ENCODE measurements at places on chromosomes 6 and 20.

DNA sequence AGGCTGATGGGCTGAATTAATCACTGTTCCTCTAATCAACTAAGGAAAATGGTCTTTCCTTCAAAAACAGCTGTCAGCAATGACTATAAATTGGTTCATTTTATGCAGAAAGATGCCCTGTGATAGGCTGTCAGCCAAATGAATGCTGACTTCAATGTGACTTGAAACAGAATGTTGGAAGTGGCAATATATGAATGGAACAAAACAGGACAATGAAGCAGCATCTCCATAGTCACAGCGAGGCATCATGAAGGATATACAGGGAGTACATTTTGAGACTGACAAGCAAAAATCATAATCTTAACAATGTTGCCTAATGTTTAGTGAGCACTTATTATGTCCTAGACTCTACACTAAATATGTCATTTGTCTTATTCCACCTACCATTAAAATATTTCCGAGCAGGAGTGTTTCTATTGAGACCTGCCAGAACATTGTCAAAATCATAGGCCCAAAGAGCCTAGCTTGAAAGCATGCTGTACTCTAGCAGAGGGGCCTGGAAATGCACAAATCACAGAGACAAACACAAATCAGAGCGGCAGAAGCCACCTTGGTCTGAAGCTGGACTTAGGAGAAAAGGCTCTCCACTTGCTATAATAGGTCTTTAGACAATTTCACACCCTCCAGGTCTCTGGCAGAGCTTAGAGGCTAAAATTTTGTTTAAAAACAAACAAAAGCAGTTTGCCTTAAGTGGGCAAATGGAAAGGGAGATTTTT, 63.3 kb downstream of the FAM50B start:
- DNase-seq, result peak; percentile 28

GRCh38 chr20:29318871-29319461, 1938.5 kb upstream of the DEFB115 start:
- DNase-seq, result no peak

DNA sequence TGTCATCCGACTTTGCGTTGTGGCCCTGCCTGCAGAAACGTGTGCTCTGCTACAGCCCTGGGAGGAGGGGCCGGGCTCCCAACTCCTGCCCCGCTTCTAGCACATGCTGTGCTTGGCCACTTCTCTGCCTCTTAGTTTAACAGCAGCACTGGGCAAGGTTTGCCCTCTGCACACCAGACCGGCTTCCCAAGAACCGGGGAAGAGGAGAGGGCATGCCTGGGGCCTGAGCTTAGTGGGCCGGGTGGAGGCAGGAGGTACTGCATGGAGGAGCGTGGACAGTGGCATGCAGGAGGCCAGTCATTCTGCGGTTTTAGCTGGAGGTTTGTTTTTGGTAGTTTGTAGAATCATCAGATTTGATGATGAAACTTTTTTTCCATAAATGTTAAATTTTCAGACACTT, 45.5 kb downstream of the CEP43 start:
- peak; percentile 55 for DNase-seq

- DNase-seq, result no peak
Measured at GRCh38 chr6:129943637-129944271, 74.6 kb upstream of the L3MBTL3 start.

- DNase-seq, result no peak
Measured at GRCh38 chr6:119333707-119334295, 15.8 kb downstream of the MAN1A1 start.

DNA sequence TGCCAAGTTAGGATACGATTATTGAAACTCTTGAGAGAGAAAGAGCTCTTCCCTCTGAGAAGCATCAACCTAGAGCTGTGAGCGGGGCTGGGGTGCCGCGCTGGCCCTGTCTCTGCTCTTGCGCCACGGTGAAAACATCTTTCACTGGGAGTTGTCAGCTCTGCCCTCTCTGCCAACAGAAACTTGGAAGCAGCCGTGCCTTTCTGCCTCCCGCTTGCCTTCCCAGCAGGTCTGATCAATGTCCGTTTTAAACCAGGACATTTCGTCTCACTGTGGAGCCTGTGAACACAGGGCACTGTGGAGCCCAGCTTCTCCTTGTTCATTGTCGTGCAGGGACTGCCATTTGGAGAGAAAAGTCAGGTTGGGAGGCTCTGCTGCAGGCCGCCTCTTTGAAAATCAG, 249.2 kb upstream of the PMEPA1 start:
- DNase-seq, result no peak

GRCh38 chr20:15814360-15814759, 758.9 kb downstream of the KIF16B start:
- no peak for DNase-seq

- no peak for DNase-seq
Measured at GRCh38 chr20:60095456-60095855, 137.2 kb downstream of the CDH26 start.

GRCh38 chr6:18388942-18389341, 1.8 kb downstream of the RNF144B start:
- peak; percentile 90 for DNase-seq

DNA sequence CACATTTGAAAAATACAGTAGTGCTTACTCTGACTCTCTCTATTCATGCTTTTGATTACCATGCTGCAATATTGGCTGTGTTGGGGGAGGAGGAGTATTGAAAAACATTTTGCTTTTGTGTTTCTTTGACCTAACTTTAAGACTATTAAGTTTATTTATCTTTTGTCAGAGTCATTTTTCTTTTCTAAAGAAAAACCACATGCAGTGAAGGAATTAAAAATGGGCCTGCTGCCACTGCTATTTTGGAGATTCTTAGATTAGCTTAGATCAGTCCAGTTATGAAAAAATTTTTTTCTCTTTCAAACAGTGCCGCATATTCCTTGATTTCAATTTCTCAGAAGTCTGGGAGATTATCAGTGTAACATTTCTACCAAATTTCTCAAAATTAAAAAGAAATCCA, 36.1 kb downstream of the BCKDHB start:
- DNase-seq, result peak; percentile 66

DNA sequence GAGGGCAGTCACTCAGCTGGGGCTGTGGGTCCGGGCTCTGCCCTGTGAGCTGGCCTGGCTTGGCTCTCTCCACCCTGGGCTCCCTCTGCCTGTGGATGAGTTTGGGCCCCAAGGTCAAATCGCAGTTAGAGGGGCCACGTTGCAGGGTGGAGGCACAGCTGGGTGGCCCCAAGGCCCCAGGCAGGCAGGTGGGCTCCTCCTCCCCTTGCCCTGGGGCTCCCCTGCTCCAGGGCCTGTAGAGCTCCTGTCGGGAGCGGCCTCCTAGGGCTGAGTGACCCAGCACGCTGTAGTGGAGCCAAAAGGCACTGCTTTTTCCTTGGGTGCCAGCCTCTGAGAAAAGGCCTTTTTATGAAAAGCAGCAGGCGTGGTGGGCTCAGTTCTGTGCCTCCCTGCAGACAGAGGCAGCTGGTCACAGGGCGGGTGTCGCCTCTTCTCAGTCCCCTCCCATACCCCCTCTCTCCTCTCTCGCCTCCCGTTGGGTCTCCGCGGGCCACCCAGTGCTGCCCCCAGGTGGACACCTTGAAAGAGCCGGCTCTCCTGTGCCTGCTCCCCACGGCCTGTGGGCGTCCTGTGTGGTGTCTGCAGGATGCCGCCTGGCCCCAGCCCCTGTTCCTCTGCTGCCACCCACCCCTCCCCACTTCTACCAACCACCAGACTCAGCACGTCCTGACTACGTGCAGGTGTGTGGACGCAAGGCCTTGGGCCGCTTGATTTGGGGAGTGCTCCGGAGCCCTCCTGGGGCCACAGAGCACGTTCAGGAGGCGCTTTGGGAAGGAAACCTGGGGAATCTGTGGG, 13.2 kb downstream of the SS18L1 start:
- DNase-seq, result peak; percentile 65

- no peak for DNase-seq
Measured at GRCh38 chr6:41451039-41451438, 95.1 kb upstream of the FOXP4 start.

DNA sequence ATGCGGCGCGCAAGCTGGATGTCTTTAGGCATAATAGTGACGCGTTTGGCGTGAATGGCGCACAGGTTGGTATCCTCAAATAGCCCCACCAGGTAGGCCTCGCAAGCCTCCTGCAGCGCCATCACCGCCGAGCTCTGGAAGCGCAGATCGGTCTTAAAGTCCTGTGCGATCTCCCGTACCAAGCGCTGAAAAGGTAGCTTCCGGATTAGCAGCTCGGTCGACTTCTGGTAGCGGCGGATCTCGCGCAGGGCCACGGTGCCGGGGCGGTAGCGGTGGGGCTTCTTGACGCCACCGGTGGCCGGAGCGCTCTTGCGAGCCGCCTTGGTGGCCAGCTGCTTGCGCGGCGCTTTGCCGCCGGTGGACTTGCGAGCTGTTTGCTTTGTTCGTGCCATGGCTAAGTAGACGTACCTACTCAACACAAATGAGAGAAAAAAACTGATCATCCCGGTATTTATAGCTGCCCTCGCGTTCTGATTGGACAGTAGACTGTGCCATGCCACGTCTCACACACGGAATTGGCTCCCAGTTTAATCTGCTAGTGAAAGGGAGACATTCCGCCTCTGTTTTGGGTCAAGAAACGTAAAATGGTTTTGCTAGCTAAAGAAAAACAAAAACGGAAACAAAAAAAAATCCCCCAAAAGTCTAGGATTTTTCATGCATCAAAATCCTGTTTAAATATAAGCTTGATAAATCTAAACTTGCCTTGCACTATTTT, 40.1 kb downstream of the OR2B2 start:
- DNase-seq, result peak; percentile 95

DNA sequence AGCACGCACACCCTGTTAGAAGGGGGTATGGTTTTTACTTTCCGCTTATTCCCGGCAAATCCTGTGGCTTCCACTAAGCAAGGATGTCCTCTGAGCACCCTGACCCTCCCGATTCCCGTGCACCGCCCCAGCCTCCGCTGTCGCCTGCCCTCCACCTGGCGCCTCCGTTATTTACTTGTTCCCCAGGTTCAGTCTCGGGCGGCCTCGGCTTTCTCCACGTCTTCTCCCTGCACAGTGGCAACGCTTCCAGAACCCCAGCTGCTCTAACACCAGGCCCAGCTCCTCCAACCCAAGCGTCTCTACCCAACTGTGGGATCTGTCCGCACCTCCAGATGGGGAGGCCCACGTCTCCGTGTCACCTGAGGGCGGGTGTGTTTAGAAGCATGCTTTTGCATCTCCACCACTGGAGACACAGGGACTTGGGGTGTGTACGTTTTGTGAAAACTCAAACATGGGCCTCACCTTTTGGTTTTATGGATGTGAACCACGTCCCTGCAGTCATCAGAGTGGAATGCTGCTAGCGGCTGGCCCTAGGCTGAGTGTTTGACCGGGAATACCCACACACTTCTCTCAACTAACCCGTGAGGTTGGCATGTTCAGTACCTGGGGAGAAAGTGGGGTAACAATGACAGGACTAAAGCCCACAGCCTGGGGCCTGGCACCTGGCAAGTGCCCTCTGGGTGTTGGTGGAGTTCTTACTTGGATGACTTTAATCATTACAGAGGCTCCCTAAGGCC, 79.9 kb downstream of the THBS2 start:
- DNase-seq, result no peak

- no peak for DNase-seq
Measured at GRCh38 chr6:83891586-83891985, 32.1 kb downstream of the CYB5R4 start.

DNA sequence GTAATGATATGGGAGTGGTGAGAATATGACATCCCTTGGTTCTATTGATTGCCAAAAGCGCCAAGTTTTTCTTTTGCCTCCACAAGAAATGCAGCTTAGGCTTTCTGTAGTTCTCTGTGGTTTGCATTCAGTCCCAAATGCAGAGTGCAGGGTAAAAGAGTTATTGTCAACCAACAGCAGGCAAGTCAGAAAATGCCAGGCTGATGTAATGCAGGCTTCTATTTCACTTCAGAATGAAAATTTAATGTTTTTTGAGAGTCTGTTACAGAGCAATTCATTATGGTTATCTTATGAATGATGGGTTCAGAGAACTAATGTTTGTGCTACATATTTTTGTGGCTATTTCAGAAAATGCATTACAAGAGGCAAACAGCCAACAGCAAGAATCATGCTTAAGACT, 293.5 kb downstream of the CENPW start:
- DNase-seq, result peak; percentile 38

DNA sequence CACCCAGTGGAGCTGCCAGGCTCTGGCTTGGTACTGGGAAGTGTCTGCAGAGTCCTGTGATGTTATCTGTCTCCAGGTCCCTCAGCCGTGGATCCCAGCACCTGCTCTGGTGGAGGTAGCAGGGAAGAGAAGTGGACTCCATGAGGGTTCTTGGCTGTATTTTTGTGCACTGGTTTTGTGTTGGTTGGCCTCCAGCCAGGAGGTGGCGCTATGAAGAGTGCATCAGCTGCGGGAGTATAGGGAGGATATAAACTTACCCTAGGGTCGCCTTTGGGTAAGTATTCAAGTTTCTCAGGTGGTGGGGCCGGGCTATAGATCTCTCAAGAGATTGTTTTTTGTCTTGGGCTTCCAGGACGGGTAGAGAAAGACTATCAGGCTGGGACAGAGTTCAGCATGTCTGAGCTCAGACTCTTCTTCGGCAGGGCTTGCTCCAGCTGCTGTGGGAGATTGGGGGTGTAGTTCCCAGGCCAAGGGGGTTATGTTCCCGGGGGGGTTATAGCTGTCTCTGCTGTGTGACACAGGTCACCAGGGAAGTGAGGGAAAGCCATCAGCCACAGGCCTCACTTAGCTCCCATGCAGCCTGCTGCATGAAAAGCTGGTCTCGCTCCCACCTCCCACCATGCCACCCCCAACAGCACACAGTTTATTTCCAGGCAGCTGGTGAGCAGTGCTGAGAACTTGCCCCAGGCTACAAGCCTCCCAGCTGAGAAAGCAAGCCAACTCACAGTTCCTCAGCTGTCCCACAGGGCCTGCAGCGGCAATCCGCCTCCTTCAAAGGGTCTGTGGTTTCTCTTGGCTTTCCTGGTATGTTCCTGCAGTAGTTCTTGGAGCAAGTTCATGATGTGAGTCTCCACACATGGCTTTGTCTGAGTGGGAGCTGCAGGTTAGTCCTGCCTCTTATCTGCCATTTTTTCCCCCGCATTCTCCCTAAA, 115.7 kb downstream of the AIG1 start:
- peak; percentile 80 for DNase-seq

GRCh38 chr20:58233393-58233792, 4.9 kb upstream of the ANKRD60 start:
- no peak for DNase-seq

- no peak for DNase-seq
Measured at GRCh38 chr6:46290421-46291274, 119.9 kb upstream of the ENPP5 start.

GRCh38 chr6:299104-299980, 7.1 kb downstream of the DUSP22 start:
- peak; percentile 68 for DNase-seq

DNA sequence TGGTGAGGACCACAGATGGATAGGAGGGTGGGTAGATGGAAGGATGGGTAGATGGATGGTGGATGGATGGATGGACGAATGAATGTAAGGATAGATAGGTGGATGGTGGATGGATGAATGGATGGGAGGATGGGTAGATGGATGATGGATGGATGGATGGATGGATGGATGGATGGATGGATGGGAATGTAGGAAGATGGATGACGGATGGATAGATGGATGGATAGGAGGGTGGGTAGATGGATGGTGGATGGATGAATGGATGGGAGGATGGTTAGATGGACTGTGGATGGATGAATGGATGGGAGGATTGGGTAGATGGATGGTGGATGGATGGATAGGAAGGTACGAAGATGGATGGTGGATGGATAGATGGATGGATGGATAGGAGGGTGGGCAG, 51.1 kb downstream of the BPIFB1 start:
- DNase-seq, result no peak

All from adipocyte (in vitro differentiated cells).